ENCODE measurements at places on chromosomes 1 and 21.

- no peak for DNase-seq
These were observed 32.6 kb downstream of the GRIK3 start for GRCh38 chr1:37001703-37002102.

- DNase-seq, result no peak
These were observed 18.2 kb downstream of the PHLDA3 start for GRCh38 chr1:201450721-201451291.

GRCh38 chr1:234226819-234227165 is 146.5 kb upstream of the COA6 start:
- no peak for DNase-seq

DNA sequence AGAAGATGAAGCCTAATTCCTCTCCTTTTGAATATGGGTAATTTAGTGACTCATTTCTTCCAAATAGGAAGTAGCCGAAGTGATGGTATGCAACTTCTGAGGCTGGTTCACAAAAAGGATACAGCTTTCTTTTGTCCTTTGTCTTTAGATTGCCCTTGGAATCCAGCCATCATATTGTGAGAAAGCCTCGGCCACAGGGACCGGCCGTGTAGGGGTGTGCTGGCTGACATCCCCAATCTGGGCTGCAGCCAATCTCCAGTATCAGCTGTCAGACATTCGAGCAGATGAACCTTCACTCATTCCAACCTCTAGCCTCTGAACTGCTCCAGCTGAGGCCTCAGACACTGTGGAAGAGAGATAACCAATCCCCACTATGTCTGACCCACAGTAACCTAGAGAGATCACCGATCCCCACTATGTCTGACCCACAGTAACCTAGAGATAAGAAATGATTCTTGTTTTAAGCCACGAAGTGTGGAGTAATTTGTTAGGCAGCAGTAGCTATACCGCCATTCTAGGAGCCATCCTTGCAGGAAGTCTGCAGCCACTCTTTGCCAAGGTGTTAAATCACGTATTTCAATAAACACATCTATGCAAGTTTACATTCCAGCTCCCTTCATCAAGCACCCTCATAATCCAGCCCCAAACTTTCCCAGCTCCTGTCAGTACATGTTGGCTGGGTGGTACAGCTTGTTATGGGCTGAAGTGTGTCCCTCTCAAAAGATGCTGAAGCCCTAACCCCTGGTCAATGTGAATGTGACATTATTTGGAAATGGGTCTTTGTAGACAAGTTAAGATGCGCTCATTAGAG is 2.9 kb upstream of the DIP2A start:
- DNase-seq, result no peak

GRCh38 chr1:59827055-59827643 is 12.4 kb downstream of the HOOK1 start:
- no peak for DNase-seq

GRCh38 chr1:151846686-151847237 is 6.8 kb downstream of the THEM5 start:
- no peak for DNase-seq

DNA sequence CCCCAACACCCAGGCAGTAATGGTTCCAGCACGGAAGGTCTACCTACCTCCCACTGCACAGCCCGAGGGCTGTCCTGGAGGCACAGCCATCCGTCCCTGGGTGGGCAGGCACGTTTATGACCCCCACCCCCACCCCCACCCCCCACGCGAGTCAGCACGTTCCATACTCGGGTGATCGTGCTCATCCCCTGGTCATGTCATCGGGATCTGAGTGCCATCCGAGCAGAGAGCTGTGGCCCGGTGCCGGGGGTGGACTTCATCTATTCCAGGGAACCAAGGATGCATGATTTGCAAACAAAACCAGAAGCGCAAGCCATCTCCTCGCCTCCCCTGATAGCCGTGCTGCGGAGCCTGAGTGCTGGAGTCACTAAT is 1.1 kb downstream of the TSPEAR start:
- DNase-seq, result no peak

All from stimulated activated CD8-positive, alpha-beta memory T cell treated with anti-CD3 and anti-CD28 coated beads, Interleukin-7, amount 100 ng/mL, for 1 hour (primary cell).